ENCODE measurements at places on chromosomes 7 and 10.

- peak; percentile 82 for DNase-seq
Measured at GRCh38 chr10:5585517-5586206, 60.9 kb downstream of the CALML3 start.

- no peak for DNase-seq
Measured at GRCh38 chr10:34748767-34749166, 66.3 kb downstream of the PARD3 start.

DNA sequence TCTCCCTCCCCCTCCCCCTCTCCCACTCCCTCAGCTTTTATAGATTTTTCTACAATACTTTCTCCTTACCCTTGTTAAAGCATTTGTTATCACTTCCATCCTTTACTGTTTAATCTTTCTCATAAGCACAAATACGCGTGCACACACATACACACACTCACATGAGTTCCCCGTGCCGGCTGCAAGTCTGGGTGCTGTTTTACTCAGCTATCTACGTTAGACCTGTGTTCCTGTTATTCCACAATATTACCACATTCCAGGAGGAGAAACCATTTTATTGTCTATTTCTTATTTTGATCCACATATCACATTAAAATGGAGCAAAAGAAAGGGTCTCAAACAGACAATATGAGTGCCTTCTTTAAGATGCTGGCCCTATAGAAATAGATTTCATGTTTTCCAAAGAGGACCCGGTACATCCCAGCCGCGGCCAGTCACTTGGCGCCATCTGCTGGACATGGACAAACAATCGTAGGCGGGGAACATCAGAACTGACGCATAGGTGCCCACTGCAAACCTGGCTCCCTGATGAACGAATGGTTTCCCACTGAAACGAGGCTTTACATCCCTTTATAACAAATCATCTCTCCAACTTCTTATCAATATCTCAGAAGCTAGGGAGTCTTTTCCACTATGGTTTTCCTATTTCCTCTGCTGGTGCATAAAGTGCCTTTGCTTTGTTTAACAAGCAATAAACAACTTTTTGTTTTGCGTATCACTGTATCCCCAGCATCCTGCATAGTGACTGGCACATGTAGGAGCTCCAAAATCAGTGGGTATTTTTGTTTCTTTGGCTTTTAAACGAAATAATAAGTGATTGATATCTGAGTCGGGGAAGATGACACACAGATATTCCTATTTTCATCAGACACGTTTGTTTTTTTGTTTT lies 25.2 kb upstream of the OPTN start:
- peak; percentile 48 for DNase-seq

GRCh38 chr10:100894589-100895294 lies 18.0 kb upstream of the SLF2 start:
- DNase-seq = no peak

- DNase-seq = no peak
Measured at GRCh38 chr10:52216852-52217251, 97.2 kb upstream of the DKK1 start.

- DNase-seq = no peak
Measured at GRCh38 chr7:16711730-16712129, 41.8 kb upstream of the TSPAN13 start.

- DNase-seq = no peak
Measured at GRCh38 chr7:158814637-158815036, 14.7 kb downstream of the ESYT2 start.

GRCh38 chr7:118369987-118370386 lies 145.5 kb downstream of the ANKRD7 start:
- no peak for DNase-seq

DNA sequence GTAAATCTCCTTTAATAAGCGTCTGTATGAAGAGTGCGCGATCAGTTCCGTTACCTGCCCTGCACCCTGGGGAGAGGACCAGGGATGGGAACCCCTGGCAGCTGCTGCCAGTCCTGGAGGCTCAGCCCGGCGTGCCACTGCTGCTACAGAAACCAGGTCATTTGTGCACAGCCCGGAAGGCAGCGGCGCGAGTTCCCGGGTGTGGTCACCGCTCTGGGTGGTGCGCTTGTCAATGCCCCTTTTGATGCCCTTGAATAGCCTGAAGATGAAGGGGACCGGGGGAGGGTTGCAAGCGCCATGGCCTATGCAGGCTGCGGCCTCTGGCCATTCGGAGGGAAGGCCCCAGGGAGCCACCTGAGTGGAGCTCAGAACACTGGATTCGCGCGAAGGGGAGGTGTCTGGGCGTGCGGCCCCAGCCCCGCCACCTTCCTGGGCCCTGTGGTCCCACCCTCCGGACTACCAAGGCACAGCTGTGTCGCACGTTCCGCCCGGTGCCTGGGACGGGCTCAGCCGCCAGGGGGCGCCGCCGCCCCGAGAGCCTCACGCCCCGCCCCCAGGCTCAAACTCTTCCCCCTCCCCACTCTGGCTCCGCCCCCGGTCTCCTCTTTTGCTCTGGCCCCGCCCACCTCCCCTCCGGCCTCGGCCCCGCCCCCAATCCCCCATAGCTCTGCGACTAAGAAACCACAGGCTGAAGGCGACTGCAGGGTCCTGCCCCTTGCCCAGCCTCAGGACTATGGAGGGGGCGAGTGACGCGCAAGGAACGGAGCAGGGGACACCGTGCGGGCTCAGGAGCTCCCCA lies 16.5 kb downstream of the AP5Z1 start:
- no peak for DNase-seq

GRCh38 chr7:97002555-97003261 lies 2.6 kb upstream of the DLX6 start:
- no peak for DNase-seq

- no peak for DNase-seq
Measured at GRCh38 chr10:73253225-73253555, 746 bp upstream of the MRPS16 start.

- DNase-seq = no peak
Measured at GRCh38 chr7:42219447-42219846, 17.6 kb downstream of the GLI3 start.

DNA sequence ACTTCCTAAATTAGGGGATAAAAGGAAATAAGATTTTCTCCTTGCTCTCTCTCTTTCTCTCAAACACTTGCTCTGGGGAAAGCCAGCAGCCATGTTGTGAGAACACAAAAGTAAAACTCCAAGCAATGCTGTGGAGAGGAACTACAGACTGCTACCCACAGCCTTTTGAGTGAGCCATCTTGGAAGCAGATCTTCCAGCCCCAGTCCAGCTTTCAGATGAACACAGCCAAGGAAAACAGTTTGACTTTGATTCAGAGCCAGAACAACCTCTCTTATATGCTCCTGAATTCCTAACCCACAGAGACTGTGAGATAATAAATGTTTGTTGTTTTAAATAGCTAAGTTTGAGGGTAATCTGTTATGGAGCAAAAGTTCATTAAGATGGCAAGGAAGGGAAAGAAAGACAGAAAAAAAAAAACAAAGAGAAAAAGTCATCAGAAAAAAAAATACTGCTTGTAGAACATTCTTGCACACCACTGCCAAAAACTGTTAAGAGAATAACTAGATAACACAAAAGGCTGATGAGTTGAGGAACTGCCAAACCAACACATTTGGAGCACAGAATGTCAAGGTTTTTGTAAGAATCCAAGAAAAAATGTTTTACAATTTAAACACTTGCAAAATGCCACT lies 20.9 kb upstream of the PRKAR2B start:
- DNase-seq = no peak

DNA sequence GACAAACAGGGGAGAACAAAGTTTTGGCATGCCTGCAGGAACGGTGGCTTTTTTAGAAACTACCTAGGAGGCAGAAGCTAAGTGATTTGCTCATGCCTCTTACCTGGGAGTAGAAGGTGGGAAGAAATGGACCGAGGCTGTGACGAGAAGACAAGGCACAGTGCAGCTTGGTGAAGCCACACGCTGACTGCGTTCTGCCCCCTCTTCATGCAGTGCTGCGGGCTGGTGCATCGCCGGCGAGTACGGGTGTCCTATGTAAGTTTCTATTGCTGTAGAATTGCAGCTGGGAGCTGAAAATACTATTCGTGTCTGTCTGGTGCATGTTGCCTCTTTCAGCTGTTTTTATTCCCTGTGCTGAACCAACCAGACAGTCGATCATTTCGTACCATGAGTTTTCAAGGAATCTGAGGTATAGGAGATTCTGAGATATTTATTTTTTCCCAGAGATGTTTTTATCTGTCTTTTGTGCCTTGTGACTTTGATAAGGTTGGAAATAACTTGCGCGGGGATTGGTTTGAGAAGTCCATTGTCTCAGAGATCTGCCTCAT lies 120.9 kb downstream of the CACNB2 start:
- no peak for DNase-seq

DNA sequence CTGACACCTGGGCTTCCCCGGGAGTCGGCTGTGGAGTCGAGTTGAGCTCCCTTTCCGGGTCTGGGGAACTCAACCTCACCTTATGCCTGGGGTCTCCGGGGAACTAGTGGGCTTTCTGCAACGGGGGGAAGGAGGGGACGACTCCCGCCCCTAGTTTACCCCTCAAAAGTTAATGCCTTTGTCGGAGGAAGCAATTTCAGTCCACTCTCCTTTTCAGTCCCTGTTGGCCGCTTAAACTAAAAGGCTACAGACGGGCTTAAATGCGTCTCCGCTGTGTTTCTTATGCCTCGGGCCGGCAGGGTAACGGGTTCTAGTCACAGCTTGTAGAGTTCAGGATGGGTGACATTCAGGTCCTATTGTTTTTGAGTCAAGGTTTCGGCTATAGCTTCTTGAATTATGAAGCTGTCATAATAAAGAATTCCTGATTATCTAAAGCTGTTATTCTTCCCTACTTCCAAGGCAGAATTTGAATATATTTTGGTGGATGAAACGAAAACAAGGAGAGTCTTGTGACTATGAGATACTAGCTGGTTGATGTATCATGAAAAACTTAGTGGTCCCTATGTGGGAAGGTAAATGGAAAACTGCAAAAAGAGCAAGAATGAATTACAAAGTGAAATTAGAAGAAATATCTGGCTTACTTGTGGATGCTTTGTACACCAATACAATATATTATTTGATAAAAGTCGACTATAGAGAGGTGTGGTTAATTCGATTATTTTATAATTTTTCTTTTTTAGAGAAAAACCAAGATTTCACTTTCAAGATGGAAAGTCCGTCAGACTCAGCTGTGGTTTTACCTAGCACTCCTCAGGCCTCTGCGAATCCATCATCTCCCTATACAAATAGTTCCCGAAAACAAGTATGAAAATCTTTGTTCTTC lies 495 bp downstream of the SFR1 start:
- no peak for DNase-seq

GRCh38 chr7:134364619-134365037 lies 47.9 kb upstream of the SLC35B4 start:
- DNase-seq = no peak

- no peak for DNase-seq
Measured at GRCh38 chr7:76293407-76293901, 9.0 kb upstream of the HSPB1 start.

Data from NCI-H1105 treated with DMSO at 0.1 percent for 48 hours (cell line).